ENCODE measurements at places on chromosomes 6 and 20. TPM values are rescaled to one million over a fixed set of nuclear protein-coding genes. Genes with fewer than 3 reads are reported as not detected.

GRCh38 chr6:157461000-157461915 lies 80.3 kb downstream of the ZDHHC14 start:
- no peak for DNase-seq

DNA sequence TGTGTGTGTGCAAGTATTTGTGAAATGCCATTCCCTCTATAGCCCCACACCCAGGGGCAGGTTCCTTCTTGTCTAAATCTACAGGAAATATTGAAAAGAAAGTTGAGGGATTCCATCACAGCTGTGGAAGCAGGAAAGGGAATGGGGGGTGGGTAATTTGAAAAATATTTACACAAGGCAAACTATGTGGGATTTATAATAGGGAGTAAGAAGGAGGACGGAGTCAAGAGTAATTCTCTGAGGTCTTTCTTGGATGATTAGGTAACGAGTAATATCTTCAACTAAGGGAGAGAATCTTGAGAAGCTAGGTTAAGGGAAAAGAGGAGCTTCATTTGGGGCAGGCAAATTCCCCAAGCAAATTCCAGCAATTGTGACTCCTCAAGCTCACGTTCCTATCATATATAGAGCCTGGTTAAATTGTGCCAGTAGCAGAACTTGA lies 113.5 kb upstream of the SGK1 start:
- DNase-seq = no peak

- no peak for DNase-seq
These were observed 61.4 kb upstream of the JARID2 start for GRCh38 chr6:15184441-15184861.

- no peak for DNase-seq
These were observed 50.0 kb upstream of the ARHGAP18 start for GRCh38 chr6:129759796-129760605.

- peak; percentile 12 for DNase-seq
These were observed 2.0 kb upstream of the TAF4 start for GRCh38 chr20:62067547-62068260.

DNA sequence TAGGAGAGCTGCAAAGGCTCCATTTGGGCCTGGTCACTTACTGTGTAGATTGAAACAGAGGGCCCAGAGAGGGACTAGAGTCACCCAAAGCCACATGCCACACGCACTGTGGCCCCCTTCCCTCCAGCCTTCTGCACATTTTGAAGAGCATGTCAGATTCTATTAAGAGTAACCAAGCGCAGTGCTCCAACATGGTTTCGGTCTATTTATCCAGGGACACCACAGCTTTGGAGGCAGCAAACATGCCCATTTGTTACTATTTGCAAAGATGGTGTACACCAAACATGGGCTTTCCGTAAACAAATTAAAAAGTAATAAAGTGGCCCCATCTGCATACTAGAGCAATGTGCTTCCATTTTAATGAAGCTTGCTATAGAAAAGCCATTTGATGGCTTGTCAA lies 43.7 kb upstream of the CCDC167 start:
- no peak for DNase-seq

The TGM2 gene
- total RNA-seq = 243 TPM

DNA sequence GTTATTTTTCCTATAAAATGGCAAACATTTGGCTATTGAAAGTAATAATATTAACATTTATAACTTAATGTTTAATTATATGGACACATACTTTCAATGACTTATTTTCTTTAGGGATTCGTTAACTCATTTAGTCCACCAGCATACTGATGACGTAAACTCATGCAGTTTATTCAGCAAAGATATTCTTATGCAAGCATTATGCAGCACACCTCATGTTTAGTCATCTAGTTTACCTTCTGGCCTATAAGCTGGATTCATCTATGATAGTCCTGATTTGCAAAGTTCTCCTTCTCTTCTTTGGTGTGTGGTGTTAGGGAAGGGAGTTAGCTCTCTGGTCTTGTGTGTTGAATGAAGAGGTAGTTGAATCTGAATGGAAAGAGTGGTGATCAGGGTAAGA lies 60.0 kb downstream of the OR2J2 start:
- DNase-seq = no peak

The CD24 gene
- 29.9 TPM for total RNA-seq

DNA sequence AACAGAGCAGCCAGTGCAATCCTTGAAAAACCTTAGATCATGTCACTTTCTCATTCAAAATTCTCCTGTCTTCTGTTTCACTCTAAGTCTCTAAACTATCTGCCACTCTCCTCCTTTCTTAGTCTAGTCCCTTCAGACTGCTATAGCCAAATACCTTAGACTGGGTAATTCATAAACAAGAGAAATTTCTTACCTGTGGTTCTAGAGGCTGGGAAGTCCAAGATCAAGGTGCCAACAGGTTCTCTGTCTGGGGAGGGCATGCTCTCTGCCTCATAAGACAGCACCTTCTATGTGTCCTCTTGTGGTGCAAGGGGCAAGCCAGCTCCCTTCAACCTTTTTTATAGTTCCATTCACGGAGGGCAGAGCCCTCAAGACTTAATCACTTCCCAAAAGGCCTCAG lies 156.3 kb downstream of the MTFR2 start:
- no peak for DNase-seq

The TTLL9 gene
- total RNA-seq = 5.8 TPM

DNA sequence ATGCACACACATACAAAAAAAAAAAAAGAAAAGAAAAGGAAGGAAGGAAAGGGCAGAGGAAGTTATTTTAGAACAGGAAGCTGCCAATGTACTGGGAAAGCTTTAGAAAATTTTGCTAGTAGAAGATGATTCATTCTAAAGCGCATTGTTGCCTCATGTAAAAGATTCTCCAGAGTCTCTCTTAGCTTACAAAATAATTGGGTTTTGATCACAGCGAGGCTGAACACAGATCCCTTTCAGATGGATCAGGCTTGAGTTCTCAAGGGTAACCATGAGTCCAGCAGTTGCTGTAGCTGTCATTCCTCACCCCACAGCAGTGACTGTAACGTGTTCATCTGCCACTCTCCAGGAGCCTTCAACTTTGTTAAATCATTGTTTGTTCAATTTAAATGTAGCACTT lies 81.9 kb downstream of the PHACTR2 start:
- DNase-seq = peak; percentile 66

DNA sequence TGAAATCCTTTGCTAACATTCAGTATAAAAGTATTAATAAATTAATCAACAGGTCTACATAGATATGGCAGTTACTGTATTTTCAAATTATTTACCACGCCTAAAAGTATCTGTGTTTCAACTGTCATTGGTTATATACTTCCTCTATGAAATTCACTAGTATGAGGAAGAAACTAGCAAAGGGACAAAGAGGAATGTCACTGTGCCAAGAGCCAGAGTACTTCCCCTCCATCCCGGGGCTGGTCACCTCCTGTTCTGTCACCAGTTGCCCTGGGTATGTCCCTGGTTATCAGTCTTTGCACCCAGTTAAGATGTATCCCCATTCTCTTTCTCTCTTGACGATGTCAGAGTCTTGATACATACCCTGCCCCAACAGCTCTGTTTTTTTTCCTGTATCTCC lies 476.8 kb upstream of the SOX4 start:
- no peak for DNase-seq

The BCAS1 gene
- 4.3 TPM for total RNA-seq

- no peak for DNase-seq
These were observed 66.9 kb downstream of the SYNJ2 start for GRCh38 chr6:158048589-158048988.

- DNase-seq = peak; percentile 30
These were observed 443.7 kb downstream of the GJA1 start for GRCh38 chr6:121879149-121879548.

- no peak for DNase-seq
These were observed 289.2 kb downstream of the CD83 start for GRCh38 chr6:14406614-14407331.

DNA sequence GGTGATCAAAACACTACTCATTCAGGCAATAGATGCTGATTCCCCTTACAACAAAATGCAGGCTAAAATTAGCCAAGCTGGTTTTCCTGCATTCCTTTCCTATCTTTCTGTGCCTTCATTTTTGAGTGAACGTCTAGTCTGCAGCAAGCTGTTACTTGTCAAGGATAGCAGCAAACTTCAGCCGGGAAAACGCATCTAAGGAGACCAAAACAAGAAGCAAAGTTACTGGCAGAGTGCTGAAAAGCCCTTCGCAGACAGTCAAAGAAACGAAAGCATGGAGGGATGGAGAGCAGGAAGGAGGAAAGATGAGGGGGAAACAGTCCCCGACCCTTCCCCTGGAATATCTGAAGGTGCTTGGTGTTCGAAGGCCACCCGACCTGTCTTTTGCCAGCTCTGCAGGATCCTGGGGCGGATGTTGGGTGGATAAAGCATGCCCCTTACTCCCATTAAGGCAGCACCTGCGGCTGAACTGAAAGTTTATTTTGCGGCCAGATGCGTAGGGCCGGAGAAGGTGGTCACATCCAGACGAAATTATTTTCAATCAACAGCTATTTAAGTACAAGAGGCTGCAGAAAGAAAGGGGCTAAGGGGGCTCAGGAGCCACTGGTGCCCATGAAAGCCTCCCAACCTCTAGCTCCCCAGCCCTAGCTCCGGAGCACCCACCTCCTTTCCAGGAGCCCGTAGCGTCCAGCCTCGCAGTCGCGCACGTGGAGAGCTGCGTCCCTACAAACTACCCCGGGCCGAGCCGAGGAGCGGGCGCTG lies 538 bp downstream of the FERMT1 start:
- peak; percentile 92 for DNase-seq

GRCh38 chr20:36306553-36307411 lies 643 bp downstream of the DLGAP4 start:
- DNase-seq = no peak

GRCh38 chr6:144055121-144055931 lies 40.0 kb downstream of the SF3B5 start:
- no peak for DNase-seq

GRCh38 chr6:134447883-134448387 lies 130.0 kb upstream of the SGK1 start:
- no peak for DNase-seq

The OR2B6 gene
- total RNA-seq = not detected

DNA sequence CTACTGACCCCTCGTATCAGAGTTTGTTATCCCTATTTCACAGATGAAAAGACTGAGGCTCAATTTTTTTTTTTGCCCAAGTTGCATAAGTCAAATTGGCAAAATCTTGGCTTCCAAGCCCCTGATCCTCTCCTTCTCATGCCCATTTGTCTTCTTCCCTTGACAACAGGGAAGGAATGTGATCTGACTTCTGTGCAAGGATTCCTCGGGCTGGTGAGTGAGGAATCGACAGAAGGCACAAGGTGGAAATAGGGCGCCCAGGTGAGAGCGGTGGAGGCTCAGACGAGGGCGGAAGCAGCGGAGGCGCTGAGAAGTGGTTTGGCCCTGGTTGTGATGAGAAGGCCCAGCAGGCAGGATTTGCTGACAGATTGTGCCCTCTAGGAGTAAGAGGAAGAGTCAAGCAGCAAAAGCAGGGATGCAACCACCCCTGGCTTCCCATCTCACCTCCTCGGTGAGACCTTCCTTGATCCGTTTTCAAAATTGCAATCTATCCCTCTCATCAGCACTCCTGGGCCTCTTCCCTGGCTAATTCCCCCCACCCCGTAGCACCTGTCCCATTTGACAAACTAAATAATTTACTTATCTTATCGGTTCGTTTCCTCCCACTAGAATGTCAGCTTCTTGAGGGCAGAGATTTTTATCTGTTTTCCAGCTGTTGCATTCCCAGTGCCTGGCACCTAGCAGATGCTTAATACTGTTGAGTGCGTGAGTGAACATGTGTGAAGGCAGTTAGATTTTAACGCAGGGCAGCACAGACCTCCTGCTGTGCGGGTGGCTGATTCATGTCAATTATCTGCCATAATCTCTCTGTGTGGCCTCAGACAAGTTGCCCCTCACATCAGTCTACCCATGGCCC lies 3.7 kb upstream of the SIRPA start:
- DNase-seq = no peak

The BPIFB4 gene
- total RNA-seq = not detected

- peak; percentile 25 for DNase-seq
These were observed 1.1 kb upstream of the LCA5 start for GRCh38 chr6:79538106-79538971.

DNA sequence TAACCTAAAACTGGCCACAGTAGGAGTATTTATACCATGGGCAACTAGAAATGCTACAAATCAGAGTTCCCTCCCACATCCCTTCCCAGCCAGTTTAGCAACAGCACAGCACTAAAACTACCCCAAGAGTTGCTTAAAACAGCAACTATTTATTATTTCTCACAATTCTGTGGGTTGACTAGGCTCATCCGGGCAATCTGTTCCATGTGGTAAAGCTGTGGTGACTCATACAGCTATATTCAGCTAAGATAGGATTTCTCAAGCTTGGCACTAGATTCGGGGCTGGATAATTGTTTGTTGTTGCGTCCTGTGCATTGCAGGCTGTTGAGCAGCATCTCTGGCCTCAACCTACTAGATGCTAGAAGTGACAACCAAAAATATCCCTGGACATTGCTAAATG lies 8.6 kb upstream of the HECA start:
- DNase-seq = no peak

The UBE2C gene
- 3.6 TPM for total RNA-seq

The EYA4 gene
- total RNA-seq = 11.1 TPM

DNA sequence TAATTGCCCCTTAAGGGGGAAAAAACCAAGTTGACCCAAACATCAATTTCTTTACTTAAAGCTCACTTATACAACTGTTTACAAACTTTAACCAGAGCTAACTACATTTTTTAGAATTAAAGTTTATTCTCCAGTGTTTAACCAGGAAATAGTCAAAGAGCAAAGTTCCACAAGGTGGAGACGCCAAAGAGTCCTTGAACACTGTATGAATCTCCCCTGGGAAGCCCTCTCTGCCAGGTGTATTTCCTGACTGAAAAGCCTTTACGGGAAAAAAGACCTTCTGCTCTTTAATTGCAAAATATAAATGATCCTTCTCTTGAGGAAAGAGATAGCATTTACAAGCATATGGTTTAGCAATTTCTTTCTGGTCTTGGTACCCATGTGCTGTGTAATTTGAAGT lies 36.2 kb downstream of the BTBD9 start:
- no peak for DNase-seq

The FAM83D gene
- 5.3 TPM for total RNA-seq

- DNase-seq = peak; percentile 57
These were observed 50.8 kb downstream of the SNX9 start for GRCh38 chr6:157873735-157874344.

DNA sequence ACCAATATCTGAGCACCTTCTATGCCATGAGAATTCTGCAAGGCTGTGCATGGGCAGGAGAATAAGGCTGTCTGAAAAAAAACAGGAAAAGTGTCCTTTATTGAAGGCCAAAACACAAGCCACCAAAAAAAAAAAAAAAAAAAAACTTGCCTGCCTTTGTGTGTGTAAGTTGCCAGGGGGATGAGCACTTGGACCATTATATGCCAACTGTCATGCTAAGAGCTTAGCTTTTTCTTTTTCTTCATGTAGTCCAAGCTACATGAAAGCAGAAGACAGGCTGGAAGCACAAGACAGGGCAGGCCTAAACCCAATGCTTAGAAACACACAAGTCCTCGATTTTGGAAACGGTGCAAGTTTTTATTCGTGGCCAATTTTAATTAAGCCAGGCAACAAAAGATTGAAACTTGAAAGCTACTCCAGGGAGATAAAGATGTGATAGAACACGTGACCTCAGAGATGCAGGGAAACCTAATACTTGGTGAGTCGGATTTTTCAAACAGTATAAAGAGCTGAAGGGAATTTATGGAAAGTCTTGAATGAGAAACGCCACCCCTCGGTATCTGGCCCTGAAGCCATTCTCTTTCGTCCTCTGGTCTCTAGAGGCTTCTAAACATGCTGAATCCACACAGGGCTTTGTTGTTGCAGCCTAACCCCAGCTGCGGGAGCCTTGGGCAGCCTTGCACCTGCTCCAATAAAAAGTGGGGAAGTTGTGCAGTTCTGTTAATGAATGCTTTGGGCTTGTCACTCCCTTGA lies 8.6 kb downstream of the BMP7 start:
- DNase-seq = no peak
